Globus pallidus (tissue), 1 donor: ENCODE measurements at places on chromosomes 3 and 15.

DNA sequence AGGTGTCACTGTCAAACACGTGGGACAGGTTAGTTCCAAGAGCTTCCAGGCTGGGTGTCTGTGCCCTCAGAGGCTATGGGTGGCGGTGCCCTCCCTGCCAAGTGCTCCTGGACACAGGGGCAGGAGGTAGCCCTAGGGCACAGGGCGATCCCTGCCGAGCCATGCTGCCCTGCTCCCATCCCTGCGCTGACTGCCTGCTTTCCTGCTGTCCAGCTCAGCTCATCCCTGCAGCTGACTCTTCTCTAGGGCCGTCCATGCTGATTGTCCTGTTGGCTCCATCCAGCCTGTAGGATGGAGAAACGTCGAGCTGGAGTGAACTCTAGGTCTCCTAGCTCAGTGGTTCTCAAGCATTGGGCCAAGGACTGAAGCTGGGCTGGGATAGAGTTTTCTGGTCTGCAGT, 3.7 kb downstream of the PDIA5 start:
- DNase-seq: no peak

- no peak for DNase-seq
Measured at GRCh38 chr15:60265057-60265456, 132.7 kb downstream of the ANXA2 start.

DNA sequence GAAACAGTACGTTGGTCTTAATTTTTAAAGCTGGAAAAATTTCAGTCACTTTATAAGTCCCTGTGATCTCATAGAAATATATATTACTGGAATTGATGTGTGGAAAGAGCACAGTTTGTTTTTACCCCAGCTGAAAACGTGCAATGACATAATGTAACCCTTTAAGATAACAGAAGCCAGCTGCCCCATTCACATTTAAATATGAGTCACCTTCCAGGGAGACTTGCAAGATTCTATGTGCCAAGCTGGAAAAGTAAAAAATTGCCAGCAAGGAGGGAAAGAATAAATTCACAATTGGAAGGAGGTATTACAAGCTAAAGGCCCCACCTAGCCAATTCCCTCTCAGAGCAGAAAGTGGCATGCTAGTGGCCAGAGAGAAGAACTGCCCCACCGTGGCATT, 50.2 kb downstream of the SAMMSON start:
- DNase-seq: no peak

GRCh38 chr3:59234884-59235633, 185.2 kb upstream of the CFAP20DC start:
- no peak for DNase-seq

DNA sequence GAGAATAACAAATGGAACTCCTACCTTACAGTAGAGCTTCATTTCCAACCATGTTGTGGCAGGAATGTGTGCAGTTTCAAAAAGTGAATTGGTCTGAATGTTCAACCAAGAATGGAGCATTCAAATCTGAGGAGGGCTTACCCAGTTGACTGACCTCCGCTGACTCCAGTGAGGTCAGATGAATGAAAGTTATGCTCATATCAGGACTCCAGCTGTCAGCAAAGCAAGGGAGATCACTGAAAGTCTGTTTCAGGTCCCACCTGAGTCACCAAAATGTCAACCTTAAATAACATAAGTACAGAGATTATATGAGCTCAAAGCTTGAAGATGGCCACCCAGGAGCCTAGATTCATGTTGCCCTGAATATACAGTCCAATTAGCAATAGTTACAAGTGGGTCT, 473.5 kb downstream of the RBMS3 start:
- DNase-seq: no peak

DNA sequence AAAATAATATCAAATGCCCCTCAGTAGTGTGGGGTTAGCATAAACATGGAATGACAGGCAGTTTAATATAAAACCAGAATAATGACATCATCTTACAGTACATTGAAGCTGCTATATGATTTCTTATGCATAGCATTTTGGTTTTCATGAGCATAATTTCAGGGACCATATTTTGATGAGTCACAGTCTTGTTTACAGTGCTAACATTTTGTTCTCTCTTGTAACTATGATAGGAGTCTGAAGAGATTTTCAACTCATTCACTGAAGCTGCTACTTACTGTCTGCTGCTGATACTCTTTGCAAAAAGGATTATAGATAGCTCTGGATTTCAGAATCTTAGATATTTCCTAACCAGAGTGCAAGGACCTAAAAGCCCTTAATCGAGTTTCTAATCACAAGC, 92.6 kb upstream of the CCDC54 start:
- DNase-seq: no peak

DNA sequence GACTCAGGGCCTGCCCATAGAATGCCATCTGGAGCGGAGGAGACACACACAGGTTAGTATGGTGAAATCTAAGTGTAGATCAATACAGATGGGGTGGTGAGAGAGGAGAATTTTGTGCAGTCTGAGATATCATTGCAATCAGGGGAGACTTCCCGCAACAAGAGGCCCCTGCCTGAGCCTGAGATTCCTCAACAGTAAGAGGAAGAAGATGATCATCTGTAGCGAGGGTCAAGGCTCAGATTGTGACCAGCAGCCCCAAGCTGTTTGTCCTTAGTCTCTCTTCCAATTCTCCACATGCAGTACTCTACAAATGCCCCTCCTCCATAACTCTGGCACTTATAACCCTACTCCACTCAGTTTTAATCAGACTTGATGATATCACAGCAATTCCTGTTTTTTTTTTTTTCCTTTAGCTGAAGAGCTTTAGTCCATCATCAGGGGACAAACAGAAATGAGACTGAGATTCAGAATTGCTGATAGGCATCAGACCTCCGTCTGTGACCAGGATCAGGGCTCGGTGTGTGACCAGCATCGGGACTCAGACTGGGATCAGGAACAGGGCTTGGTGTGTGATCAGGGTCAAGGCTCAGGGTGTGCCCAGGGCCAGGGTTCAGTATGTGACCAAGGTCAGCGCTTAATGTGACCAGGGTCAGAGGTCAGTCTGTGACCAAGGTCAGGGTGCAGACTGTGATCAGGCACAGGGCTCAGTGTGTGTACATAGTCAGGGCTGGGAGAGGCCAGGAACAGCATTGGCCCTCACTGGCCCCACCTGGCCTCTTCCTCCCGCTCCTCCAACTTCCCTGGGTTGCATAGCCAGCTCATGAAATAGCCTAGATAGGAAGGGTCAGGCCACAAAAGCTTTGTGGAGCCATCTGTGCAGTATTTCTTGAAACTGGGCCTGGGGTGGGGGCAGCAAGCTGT, 14.1 kb downstream of the LOXL1 start:
- no peak for DNase-seq
